Bronchial epithelial cell (primary cell): ENCODE measurements at places on chromosomes 7 and 10. TPM values are rescaled to one million over a fixed set of nuclear protein-coding genes. Genes with fewer than 3 reads are reported as not detected.

DNA sequence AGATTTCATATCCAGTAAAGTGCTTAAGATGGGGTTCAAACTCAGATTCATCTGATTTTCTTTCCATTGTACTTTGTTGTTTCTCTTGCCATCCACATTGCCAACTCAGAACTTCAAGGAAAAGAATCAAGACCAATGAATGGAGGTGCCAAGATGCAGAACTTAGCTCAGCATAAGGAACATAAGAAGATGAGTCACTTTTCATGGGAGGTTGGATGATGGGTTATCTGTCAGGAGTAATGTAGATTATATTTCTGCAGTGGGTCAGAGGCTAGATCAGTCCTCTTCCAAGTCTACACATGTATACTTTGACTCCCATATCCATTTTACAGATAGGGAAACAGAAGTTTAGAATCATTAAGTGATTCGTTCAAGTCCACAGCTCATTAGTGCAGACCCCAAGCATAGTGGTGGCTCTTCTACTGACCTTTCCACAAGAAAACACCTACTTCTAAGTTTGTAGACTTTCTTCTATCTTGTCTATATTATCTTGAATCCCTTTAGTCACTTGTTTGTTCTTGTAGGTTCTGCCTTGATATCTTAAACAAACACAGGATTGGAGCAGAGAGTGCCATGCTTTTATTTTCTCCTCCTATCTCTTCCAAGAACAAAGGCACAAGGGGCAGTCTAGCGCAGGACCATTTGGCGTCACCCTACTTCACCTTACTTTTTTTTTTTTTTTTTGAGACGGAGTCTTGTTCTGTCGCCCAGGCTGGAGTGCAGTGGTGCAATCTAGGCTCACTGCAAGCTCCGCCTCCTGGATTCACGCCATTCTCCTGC, 14.0 kb upstream of the ADD3 start:
- peak; percentile 22 for DNase-seq

GRCh38 chr7:1025743-1026581, 18.4 kb upstream of the GPR146 start:
- no peak for DNase-seq

Gene TMEM225B
- total RNA-seq, result 0.53 and 0.77 TPM in 2 replicates

DNA sequence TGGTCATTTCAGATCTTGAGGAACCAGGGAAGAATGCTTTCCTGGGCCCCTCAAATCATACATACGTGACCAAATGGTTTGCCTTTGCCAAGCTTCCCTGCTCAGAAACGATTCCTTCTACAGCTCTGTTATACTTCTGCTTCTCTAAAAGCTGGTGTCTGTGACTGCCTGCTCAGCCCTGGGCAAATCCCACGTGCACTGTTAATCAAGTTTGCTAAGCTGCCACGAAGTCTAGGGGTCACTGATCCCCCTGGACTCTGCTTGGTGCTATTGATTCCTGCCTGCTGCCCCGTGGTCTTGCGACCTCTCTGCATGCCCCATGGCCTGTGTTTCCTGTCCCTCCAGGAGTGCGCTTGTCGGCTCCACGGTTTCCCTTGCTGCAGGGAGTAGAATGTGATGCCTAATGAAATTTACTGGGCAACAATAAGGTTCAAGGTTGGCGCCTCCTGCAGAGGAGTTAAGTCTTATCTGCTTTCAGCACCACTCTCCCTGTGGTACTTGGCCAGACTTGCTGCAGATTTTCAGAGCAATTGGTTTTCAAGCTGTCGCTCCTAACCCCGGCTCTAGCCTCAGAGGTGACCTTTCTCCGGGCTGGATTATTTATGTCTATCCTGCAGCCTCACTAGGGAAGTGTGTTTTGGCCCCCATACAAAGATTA, 201.6 kb upstream of the FZD8 start:
- DNase-seq, result no peak

DNA sequence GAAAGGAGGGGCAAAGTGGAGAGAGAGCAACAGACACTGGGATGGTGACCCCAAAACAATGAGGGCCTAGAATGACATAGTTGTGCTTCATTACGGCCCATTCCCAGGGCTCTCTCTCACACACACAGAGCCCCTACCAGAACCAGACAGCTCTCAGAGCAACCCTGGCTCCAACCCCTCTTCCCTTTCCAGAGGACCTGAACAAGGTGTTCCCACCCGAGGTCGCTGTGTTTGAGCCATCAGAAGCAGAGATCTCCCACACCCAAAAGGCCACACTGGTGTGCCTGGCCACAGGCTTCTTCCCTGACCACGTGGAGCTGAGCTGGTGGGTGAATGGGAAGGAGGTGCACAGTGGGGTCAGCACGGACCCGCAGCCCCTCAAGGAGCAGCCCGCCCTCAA, 20.7 kb downstream of the PRSS2 start:
- no peak for DNase-seq

Gene BEND7
- total RNA-seq, result 1.3 and 4.2 TPM in 2 replicates

DNA sequence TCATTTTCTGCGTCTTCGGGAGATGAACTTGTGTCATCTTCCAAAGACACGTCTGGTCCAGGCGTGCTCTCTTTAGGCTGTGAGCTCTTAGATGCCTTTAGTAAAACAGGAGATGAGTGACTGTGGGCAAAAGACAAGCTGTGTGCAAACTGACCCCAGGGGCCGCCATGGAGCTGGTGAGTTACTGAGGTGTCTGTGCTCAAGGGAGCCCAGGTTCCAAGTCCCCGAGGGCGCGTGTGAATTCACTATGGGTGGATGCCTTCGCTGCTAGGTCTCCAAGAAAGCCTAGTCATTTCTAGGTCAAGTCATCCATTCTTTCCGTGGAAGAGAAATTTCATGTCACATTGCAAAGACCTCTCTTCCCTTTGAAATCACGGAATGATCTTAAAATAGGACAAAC, 83.9 kb upstream of the NMT2 start:
- DNase-seq, result no peak

GRCh38 chr7:140403878-140404564, at the start of gene RAB19:
TSS of gene RAB19 (plus strand) at chr7:140404058. CDS start at chr7:140407647, 3,589 bp downstream.
- no peak for DNase-seq

GRCh38 chr10:77608281-77608680, 29.3 kb downstream of the KCNMA1 start:
- DNase-seq, result no peak

- DNase-seq, result no peak
Measured at GRCh38 chr7:81761031-81761430, 8.8 kb downstream of the HGF start.

- DNase-seq, result no peak
Measured at GRCh38 chr7:108008827-108009226, 5.9 kb upstream of the LAMB1 start.

DNA sequence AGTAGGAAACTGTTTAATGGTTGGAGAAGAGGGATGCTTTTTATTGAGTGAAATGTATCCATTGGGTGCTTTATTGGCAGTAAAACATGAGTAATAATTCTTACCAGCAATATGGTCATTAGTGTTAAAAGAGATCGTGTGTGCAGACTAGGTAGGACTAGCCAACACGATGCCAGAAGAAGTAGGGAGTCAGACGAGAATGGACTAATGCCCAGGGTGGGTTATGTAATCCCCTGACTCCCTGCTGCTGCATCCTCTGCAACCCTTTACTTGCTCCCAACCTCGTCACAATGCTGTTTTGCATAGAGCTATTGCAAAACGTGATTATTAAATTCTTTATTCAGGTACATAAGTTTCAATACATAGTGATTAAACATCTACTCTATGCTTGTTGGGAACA, 1213.7 kb downstream of the GATA3 start:
- no peak for DNase-seq

Gene TLL2
- 0.26 TPM in 2 replicates for total RNA-seq

GRCh38 chr10:104195706-104196105, 36.5 kb downstream of the CFAP43 start:
- DNase-seq, result no peak

Gene INMT
- 0.13 and 0.26 TPM in 2 replicates for total RNA-seq

DNA sequence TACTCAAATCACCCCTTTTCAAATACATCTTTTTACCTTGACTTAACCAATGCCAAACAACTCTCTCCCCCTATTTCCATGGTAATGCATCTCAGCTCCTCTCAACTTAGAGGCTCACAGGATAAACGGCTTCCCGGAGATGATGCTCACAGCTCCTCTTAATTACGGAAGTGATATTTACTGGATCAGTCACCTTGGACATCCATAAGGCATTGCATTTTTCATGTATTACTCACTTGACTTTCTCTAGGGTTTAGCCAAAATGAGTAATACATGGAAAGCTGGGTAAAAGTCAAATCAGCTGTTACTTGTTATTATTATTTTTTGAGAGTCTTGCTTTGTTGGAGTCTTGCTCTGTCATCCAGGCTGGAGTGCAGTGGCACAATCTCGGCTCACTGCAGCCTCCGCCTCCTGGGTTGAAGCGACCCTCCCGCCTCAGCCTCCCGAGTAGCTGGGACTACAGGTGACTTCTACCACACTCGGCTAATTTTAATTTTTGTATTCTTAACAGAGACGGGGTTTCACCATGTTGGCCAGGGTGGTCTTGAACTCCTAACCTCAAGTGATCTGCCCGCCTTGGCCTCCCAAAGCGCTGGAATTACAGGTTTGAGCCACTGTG, 73.3 kb upstream of the RHEB start:
- peak; percentile 95 for DNase-seq

Gene BHLHA15
- total RNA-seq, result 2.3 and 3.2 TPM in 2 replicates

GRCh38 chr10:82551506-82551905, 676.5 kb downstream of the NRG3 start:
- no peak for DNase-seq

Gene TMEM178B
- under 0.01 TPM in 2 replicates for total RNA-seq

DNA sequence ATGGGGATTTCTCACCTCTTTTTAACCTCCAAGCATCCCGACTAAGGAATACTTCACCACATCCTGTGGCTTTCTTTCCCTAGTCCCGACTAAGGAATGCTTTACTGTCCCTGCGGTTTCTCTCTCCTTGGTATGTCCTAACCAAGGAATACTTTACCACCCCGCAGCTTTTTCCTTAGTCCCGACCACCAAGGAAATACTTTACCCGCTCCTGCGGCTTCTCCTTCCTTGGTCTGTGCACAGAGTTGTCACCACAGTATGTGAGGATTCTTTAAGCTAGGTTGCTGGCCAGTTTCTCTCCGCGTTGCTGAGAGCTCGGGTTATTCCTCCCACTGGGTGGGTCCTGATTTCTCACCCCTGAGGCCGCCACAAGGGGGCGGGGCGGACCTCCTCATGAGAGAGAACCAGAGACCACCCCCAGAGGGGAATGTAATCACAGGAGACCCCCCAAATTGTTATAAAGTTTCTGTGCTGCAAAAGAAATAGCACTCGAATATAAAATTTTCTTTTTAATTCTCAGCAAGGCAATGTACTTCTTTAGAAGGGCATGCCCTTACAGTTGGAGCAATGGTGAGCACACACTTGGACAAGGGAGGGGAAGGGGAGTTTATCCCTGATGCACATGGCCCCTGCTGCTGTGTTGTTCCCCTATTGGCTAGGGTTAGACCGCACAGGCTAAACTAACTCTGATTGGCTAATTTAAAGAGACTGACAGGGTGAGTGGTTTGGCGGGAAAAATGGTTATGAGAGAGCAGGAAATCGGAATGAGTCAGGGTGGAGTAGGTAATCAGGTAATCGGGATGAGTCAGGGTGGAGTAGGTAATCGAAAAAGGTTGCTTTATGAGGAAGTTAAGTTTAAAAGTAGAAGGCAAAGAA, 12.8 kb downstream of the SUGCT start:
- DNase-seq, result no peak

Gene GNGT1
- not detected in 2 replicates for total RNA-seq

GRCh38 chr7:28919510-28919909, 38.6 kb downstream of the TRIL start:
- DNase-seq, result no peak

DNA sequence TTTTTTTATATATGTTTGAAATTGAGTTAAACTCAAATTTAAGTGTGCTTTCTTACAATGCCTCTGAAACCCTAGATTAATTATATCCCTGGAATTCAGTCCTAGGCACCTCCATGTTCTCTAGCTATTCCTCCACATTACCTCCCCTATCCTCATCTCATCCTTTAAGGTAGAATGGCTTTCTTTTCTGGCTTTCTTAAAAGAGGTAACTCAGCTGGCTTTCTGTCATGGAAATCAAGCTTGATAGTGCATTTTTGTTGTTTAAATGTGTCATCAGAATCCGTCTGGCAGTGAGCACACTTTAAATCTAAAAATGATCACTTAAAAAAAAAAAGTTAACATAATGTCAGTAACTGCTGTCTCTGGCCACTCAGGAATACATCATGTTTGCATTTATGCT, 42.2 kb downstream of the AHR start:
- no peak for DNase-seq

DNA sequence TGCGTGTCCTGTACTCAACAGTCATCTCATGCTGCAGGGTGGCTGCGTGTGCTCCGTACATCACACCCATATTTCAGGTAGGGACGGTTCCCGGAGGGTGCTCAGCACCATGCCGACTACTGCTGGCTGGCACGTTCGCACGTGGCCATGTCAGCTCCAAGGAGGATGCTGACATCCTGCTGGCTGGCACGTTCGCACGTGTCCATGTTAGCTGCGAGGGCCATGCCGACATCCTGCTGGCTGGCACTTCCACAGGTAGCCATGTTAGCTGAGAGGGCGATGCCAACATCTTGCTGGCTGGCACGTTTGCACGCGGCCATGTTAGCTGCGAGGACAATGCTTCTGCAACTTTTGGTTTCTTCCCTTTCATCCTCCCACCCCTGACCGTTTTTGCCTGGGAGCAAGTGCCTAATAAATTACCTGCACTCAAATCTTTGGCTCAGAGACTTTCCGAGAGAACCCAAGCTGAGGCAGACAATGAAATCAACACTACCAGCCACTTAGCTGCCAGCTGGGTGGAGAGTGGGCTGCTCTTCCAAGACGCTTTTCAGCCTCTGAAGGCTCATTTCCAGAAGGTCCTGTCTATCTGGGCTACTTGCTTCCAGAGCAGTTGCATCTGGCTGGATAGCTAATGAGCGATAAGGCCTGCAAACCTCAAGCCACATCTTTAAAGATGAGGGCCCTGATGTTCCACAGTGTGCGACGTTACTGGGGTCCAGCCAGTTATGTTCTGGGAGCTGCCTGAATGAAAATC, 104.6 kb downstream of the WDR37 start:
- DNase-seq, result no peak

DNA sequence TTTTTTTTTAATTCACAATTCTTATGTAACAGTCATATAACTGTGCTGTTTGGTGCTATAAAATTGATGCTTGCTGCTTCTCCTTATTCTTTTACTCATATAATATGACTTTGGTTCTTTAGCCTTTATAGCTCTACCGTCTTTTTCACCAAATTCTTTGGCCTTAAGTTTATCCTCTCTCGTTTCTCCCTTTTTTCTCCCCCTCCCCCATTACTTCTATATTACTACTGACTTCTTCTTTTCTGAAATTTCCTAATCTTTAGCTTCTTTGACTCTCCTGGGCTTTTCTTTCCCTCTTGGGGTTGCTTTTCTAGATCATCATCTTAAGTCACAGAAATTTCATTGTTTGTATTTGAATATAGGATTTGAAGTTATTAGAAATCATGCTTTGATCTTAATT, 3.8 kb downstream of the BCCIP start:
- DNase-seq, result no peak

- DNase-seq, result peak; percentile 74
Measured at GRCh38 chr10:22624287-22624738, 90.1 kb downstream of the PIP4K2A start.
